ENCODE measurements at places on chromosomes 6 and 20. TPM values are rescaled to one million over a fixed set of nuclear protein-coding genes. Genes with fewer than 3 reads are reported as not detected.

- DNase-seq, result no peak
Measured at GRCh38 chr20:21104921-21105320, 1.2 kb downstream of the LINC00237 start.

The DSN1 gene
- total RNA-seq, result 29.2 TPM

The CRISP2 gene
- total RNA-seq, result not detected

The KIFC1 gene
- total RNA-seq, result 91.4 TPM

Measured in PC-9 (cell line).